Kidney epithelial cell (primary cell): ENCODE measurements at places on chromosomes 7 and 10.

GRCh38 chr10:17387861-17388503 is 66.4 kb downstream of the ST8SIA6 start:
- no peak for DNase-seq

DNA sequence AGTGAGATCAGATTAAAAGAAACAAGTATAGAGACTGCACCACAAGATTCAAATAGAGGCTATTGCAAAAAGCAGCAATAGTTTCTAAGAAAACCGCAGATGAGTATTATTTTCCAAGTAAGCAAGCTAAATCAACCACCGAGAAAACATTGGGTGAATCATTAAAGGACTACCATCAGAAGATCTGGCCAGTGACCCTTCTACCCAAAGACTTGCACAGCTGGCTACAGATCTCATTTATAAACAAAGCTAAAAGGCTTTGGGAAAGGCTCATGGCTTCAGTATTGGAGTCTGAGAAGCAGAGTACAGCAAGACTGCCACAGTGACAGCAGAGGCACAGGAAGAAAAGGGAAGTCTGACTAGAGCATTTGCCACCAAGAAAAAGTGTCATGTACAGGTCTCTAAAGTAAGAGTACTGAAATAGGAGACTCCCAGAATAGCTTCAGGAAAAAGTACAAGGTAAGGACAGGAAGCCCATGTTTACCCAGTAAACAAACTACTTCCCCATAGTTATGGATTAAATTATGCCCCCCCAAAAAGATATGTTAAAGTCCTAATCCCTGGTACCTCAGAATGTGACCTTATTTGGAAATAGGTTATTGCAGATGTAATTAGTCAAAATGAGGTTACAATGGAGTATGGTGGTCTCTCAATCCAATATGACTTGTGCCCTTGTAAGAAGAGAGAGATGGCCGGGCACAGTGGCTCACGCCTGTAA is 19.0 kb downstream of the STEAP1 start:
- no peak for DNase-seq

- peak; percentile 76 for DNase-seq
Observed at GRCh38 chr10:31134311-31134952, 102.8 kb upstream of the ZNF438 start.

DNA sequence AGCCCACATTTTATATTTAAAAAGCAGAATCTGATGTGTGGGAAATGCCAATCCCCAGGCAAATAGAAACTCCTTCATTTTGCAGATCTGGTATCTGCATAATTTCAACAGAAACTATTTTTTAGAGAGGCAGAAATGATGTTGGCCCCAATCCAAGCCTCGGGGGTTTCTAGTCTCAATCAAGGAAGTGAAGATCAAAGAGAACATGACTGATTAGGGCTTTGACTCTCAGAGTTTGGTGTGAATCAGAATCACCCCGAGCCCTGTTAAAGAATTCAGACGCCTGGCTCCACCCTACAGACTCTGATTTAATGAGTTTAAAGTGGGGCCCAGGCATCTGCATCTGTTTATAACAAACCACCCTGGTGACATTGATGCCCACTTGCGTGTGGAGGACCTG is 36.7 kb upstream of the UBE2H start:
- no peak for DNase-seq

- DNase-seq, result no peak
Observed at GRCh38 chr7:101578552-101578951, 50.5 kb downstream of the MYL10 start.

GRCh38 chr10:44628921-44629320 is 244.0 kb upstream of the CXCL12 start:
- DNase-seq, result peak; percentile 31

- DNase-seq, result no peak
Observed at GRCh38 chr7:116601426-116601825, 70.6 kb upstream of the MET start.

GRCh38 chr7:39890411-39890810 is 59.6 kb upstream of the CDK13 start:
- DNase-seq, result no peak

DNA sequence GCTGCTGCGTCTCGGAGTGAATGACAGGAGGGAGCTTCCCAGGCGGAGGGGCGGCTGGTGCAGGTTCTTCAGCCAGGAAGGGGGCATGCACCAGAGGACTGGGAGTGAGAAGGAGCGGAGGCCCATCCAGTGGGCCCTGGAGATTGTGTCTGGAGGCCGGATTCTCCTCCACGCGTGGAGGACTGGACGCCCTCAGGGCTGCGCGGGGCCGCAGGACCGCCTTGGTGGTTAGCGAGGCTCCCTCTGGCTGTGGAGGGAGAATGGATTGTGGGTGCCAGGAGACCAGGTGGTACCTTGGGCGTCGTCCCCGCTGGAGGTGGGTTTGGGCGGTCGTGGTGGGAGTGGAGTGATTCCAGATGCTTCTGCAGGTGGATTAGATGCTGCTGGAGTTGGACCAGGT is 68.9 kb downstream of the ELFN1 start:
- no peak for DNase-seq

DNA sequence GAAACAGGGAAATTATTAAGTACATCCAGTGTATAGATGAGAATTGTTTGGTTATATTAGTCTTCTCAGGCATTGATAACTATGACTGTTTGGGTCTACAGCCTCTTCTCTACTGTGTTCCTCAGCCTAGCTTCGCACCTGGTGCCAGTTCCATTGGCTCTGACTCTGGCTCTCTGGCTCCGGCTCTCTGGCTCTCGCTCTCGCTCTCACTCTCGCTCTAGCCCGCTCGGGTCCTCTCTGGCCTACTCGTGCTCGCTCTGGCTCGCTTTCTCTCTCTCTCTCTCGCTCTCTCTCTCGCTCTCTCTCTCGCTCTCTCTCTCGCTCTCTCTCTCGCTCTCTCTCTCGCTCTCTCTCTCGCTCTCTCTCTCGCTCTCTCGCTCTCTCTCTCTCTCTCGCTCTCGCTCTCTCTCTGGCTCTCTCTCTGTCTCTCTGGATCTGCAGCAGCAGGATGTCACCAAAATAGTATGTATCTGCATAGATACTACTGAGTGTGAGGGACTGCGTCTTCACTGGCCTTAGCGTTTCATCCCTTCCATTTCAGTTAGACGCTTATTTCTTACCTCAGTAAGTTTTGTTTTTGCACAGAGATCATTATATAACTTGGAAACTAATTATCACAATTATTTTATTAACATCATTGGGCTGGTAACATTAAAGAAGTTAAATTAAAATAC is 6.5 kb upstream of the SSBP1 start:
- DNase-seq, result no peak

DNA sequence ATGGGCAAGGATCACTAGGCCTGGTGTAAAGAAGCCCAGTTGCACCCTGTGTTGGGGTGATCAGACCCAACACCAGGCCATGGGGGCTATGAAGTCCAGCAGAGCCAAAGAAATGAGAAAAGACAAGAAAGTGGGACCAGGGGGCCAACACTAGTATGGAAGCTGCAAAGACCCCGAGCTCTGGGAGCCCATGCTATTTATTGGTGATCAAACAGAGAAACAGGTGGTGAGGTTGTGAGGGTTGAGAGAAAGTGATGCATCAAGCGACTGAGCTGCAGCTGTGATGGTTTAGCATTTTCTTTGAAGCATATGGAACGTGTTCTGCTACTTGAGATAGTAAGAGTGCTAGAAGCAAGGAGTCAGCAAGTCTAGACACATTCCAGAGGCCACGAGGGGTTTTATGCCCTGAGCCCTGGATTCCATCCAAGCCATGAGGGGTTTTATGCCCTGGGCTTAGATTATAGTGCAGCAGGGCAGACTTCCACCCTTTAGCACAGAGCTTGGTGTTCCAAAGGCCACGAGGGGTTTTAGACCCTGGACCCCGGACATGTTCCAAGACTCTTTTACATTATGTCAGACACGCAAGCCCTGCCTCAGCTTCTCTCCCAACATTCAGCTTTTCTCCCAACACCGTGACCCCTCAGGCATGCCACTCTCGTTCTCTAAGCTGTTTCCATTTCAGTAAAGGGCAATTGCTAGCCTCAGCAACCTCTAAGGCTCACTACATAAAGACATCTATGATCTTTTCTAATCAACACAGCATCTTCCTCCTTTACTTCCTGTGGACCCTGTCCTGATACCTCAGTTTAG is 43.1 kb upstream of the GPAM start:
- no peak for DNase-seq

- no peak for DNase-seq
Observed at GRCh38 chr7:94420328-94420727, 25.6 kb downstream of the COL1A2 start.

GRCh38 chr10:129728905-129729795 is 234.9 kb downstream of the EBF3 start:
- no peak for DNase-seq

DNA sequence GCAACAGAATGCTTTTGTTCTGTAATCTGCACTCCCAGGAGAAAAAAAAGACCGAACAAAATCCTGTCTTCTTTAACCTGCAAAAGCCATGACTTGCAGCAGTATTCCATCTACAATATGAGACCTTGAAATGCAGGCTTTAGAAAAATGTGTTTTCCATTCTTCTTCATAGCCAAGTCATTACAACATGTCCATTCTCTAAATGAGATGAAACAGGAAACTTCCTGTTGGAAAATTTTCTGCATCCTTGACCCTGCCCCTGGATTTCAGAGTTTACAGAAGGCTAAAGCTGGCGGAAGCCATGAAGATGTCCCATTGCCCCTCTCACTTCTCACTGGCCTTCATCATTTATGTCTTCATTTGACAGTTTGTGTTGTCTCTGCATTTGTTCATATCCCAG is 546.4 kb downstream of the TNS3 start:
- no peak for DNase-seq

- DNase-seq, result no peak
Observed at GRCh38 chr10:19629567-19629966, 186.7 kb upstream of the PLXDC2 start.

- DNase-seq, result no peak
Observed at GRCh38 chr7:55271069-55271626, 94.0 kb upstream of the LANCL2 start.

DNA sequence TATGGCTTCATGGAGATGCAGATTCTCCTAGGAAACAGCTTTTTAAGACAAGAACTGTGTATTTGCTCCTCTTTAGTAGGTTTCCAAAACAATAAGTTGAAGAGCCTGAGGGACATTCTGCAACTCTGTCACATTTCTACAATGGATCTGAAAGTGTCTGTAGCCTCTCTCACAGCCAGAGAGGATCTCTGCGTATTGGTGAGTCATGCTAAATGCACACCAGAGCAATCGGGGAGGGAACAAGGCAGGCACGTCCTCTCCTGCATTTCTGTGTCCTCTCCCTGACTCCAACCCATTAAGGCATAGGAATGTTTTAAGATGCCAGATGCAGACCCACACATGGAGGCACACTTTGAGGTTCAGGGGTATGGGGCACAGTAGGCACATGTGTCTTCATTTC is 1126.4 kb upstream of the GHITM start:
- DNase-seq, result no peak

DNA sequence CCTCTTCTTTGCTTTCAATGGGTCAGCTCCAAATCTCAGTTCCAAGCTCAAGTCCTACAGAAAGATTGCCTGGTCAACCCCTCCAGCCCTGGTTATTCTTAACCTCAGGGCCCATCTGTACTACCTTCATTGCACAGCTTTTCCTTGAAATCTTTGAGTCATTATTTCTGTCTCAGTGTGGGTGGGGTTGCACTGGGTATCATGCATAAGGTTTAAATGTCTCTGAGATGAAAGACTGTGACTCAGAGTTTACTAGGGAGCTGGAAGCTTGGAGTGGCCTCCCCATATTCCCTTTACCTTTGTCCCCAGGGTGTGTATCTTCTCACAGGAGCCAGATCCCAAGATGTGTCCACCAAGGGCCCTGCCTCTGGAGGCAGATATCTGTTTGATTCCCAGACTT is 3.3 kb upstream of the OR6V1 start:
- no peak for DNase-seq

- no peak for DNase-seq
Observed at GRCh38 chr7:145665499-145666258, 450.9 kb upstream of the CNTNAP2 start.

DNA sequence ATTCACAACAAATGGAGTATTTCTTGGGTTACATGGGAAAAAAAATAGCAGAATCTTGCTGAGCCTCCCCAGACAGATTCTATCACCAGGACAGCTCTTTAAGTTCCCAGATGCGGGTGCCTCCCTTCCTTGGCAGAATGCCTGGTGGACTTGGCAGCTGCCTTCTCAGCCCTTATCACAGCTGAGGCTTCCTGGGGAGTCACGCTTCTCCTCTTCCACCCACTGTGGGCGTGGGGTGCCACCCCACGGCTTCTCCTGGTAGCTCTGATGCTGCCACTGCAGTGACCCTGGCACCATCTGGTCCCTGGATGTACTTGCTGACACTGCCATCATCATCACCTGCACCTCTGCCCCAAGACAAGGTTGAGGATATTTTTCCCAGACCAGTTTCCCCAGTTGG is 16.2 kb upstream of the NME8 start:
- DNase-seq, result no peak

GRCh38 chr10:8913720-8914119 is 859.2 kb downstream of the GATA3 start:
- DNase-seq, result no peak

DNA sequence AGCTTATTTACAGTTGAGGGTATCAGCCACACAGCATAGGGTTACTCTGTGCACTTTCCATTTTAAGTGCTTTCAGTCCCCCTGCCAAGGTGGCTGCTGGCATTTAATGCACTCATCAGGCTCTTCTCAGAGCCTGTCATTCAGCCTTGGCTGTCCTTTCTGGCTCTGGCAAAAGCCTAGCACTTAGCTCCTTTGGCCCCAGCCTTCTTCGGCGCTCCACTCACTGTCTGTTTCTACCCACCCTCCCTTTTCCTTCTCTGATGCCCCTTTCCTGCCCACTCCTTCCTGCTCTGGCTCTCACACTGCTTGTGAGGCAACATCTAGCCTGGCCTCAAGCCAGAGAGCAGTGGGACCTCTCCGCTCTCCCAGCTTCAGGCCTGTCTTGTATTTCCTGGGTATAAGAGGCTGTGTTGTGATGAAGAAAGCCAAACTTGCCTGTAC is 60.2 kb downstream of the WIPF3 start:
- DNase-seq, result no peak

GRCh38 chr7:67484244-67484751 is 487.7 kb downstream of the TYW1 start:
- DNase-seq, result peak; percentile 21

- peak; percentile 63 for DNase-seq
Observed at GRCh38 chr7:2309889-2310331, 4.3 kb downstream of the SNX8 start.

- no peak for DNase-seq
Observed at GRCh38 chr10:121091961-121092719, 241.0 kb downstream of the WDR11 start.

- no peak for DNase-seq
Observed at GRCh38 chr10:100485801-100486495, 23.1 kb downstream of the WNT8B start.

GRCh38 chr7:36823353-36823752 is 99.1 kb upstream of the AOAH start:
- DNase-seq, result no peak

DNA sequence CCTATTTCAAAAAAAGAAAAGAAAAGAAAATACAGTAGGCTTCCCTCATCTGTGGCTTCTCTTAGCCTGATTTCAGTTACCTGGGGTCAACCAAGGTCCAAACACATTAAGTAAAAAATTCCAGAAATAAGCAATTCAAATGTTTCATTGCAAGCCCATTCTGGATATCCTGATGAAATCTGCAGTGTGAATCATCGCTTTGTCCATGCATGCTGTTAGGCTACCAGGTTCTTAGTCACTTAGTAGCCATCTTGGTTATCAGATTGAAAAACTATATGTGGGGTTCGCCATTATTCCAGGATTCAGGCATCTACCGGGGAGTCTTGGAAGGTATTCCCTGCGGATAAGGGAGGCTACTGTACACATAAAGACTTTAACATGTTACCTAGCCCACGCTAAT is 991 bp upstream of the FAM204A start:
- no peak for DNase-seq

GRCh38 chr7:13293264-13294002 is 606.0 kb downstream of the ARL4A start:
- DNase-seq, result no peak
